H1 (cell line): ENCODE measurements at places on chromosomes 11 and 22. TPM values are rescaled to one million over a fixed set of nuclear protein-coding genes. Genes with fewer than 3 reads are reported as not detected.

TRIM29 gene
- 0.17 and 0.35 TPM in 2 replicates for polyA plus RNA-seq

DNA sequence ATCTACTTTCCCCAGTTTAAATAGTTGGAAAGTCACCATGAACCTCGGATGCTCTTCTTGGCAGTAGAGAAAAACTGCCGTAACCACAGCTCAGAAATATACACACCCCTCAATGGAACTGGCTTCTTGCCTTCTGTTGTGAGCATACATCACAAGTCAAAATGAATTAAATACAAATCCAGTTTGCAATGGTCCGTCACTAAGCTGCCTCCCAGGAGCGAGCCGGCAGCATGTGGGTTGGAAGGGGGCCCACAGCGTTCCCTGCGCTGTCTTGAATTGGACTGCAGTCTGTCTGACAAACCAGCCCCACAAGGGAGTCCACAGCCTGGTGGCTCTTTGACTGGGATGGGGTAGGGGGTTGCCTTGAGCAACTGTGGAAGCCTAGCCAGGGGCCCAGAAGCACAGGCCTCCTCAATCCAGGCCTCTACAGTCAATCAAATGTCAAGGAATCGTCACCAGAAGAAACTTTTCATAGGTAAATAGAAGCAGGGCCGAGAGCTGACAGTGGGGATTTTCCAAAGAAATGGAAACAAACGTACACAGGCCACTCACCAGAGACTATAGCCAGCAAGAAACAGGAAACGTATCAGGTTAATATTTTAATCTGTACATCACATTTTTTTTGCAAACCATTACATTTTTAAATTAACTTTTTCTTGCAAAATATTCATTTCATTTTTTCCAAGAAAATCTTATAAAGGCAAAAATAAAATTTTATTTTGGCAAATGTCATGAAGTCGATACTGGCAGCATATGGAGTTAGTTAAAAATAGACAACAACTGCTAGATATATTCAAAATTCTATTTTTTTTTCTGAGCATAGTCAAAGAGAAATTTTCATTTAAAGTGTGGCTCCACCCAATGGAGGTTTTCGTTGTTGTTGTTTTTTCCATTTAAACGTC lies 38.5 kb downstream of the C11orf58 start:
- H3K27me3 ChIP-seq = no peaks in the 10 kb centered on the region
- no peak for DNase-seq
- H3K4me3 ChIP-seq = no peak overlapping the region
- 0 out of 2 replicates have a peak, but pooled peaks cover 4% of the 10 kb centered on the region for H3K36me3 ChIP-seq
- H3K4me1 ChIP-seq = no peaks in the 10 kb centered on the region

OR56A1 gene
- polyA plus RNA-seq = 0.02 and 0.20 TPM in 2 replicates

MS4A3 gene
- polyA plus RNA-seq = not detected in 2 replicates

- DNase-seq = peak; percentile 71
- H3K27me3 ChIP-seq = no peaks in the 10 kb centered on the region
- H3K27ac ChIP-seq = no peak overlapping the region
Measured at GRCh38 chr11:49995565-49995964, 13.2 kb upstream of the OR4C12 start.

- no peaks in the 10 kb centered on the region for H3K4me1 ChIP-seq
- no peaks in the 10 kb centered on the region for H3K27me3 ChIP-seq
- no peak overlapping the region for H3K4me3 ChIP-seq
- no peak overlapping the region for H3K27ac ChIP-seq
- DNase-seq = no peak
Measured at GRCh38 chr11:112016765-112017376, 8.3 kb upstream of the DLAT start.

DNA sequence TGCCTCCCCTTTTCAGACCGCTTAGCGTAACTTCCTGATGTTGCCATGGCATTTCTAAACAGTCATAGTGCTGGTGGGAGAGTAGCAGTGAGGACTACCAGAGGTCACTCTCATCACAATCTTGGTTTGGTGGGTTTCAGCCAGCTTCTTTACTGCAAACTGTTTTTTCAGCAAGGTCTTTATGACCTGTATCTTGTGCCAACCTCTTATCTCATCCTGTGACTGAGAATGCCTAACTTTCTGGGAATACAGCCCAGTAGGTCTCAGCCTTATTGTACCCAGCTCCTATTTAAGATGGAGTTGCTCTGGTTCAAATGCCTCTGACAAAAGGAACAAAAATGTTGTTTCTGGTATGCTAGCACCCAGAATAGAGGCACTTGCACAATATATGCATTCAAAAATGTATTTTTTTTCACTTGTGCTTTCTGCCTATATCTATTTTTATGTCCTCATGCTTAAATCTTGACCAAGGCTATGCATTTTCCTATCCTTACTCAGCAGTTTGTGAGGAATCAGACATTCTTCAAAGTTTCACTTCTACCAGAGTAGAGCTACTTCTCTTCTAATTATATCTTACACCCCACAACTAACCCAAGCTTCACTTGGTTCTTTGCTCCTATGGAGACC lies 16.1 kb upstream of the OR51M1 start:
- no peak overlapping the region for H3K4me3 ChIP-seq
- H3K27me3 ChIP-seq = no peaks in the 10 kb centered on the region
- no peak overlapping the region for H3K27ac ChIP-seq
- no peaks in the 10 kb centered on the region for H3K4me1 ChIP-seq
- no peak for DNase-seq
- H3K36me3 ChIP-seq = no peaks in the 10 kb centered on the region

TNNI2 gene
- polyA plus RNA-seq = 0.39 TPM in 1 of 2 replicates, not detected in the other

COA4 gene
- 371 and 380 TPM in 2 replicates for polyA plus RNA-seq

DNA sequence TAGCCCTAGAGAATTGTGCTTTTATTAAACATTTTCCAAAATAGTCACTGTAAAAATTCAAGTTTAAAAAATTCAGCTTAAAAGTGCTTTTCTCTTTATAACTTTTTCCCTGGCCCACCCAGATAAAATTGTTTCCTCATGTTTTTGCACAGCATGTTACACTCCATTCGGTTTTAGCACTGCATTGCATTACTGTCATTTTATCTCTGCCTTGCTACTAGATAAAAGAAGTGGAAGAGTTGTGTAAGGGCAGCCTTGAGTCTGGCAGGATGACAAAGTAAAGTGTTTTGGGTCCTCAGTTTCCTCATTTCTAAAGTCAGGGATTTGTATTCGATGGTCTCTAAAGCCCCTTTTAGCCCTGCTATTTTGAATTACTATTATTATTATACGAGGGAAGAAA lies 99.8 kb downstream of the ATM start:
- no peak overlapping the region for H3K4me3 ChIP-seq
- no peak overlapping the region for H3K27ac ChIP-seq
- H3K27me3 ChIP-seq = no peaks in the 10 kb centered on the region
- H3K36me3 ChIP-seq = no peaks in the 10 kb centered on the region
- no peaks in the 10 kb centered on the region for H3K4me1 ChIP-seq

DNA sequence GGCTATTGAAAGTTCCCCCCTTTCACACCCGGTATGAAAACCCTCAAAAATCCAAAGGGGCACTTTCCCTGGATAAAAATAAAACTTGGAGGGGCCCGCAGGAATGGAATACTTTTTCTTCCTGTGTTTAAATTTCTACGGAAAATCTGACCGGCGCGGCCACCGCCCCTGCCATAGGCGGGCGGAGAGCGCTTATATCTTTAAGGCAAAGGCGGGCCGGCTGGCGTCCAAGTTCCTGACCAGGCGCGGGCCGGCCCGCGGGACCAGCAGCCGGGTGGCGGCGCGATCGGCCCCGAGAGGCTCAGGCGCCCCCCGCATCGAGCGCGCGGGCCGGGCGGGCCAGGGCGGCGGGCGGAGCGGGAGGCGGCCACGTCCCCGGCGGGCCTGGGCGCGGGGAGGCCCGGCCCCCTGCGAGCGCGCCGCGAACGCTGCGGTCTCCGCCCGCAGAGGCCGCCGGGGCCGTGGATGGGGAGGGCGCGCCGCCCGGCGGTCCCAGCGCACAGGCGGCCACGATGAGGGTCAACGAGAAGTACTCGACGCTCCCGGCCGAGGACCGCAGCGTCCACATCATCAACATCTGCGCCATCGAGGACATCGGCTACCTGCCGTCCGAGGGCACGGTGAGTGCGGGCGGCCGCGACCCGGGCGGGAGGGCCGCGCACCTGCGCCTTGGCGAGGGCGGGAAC lies at the start of gene ANO1:
ANO1 (plus strand) TSS at position 223 of the 686 bp plus-strand sequence; CDS start at position 513, 290 bp downstream.
- H3K36me3 ChIP-seq = no peaks in the 10 kb centered on the region
- H3K27me3 ChIP-seq = peaks cover 51% of the 10 kb centered on the region
- no peak within 1 kb of the TSS for H3K27ac ChIP-seq
- DNase-seq = no peak
- H3K4me3 ChIP-seq = peak within 1 kb of the TSS; percentile 29

CECR2 gene
- 18.3 and 22.2 TPM in 2 replicates for polyA plus RNA-seq

APOA1 gene
- polyA plus RNA-seq = 0.47 and 0.80 TPM in 2 replicates

- no peak overlapping the region for H3K27ac ChIP-seq
- H3K4me3 ChIP-seq = no peak overlapping the region
- no peaks in the 10 kb centered on the region for H3K27me3 ChIP-seq
- DNase-seq = no peak
Measured at GRCh38 chr11:113023228-113023627, 62.0 kb downstream of the NCAM1 start.

AP2A2 gene
- polyA plus RNA-seq = 65.0 and 70.0 TPM in 2 replicates

GRCh38 chr22:28207281-28208030 lies 288.4 kb upstream of the PITPNB start:
- peaks cover 2% of the 10 kb centered on the region; the same call in 1 of the 2 replicates for H3K4me1 ChIP-seq
- H3K4me3 ChIP-seq = no peak overlapping the region
- H3K36me3 ChIP-seq = no peaks in the 10 kb centered on the region
- peaks cover 2% of the 10 kb centered on the region; the same call in 1 of the 2 replicates for H3K27me3 ChIP-seq
- H3K27ac ChIP-seq = no peak overlapping the region
- DNase-seq = no peak

DNA sequence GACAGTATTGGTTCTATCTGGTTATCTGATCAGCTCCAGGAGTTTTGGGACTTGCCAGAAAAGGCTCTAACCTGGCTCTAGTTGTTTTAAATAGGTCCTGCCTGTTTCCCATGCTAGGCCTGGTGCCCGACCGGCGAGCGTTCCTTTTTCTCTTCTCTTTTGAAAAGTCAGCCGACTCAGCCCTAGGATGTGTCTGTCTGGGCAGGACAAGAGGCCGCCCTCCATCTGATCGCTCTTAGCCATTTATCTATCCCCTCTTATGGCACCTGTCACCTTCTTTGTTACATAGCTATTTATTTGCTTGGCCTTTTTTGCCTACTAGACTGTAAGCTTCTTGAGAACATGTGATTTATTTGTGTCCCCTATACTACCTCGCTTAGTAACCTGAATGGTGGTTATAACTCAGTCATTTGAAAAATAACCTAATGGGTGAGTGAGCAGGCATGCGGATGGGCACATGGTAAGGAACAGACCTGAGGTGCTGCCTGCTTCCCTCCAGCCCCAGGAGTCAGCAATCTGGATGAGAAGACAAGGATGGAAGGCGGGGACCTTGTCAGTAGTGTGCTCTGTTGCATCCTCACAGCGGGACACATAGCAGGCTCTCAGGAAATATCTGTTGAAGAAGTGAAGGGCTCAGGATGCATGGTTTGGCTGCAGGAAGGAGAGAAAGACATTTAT lies 108.4 kb downstream of the ZBTB16 start:
- H3K36me3 ChIP-seq = no peaks in the 10 kb centered on the region
- no peak for DNase-seq
- no peaks in the 10 kb centered on the region for H3K4me1 ChIP-seq
- H3K27ac ChIP-seq = no peak overlapping the region
- H3K27me3 ChIP-seq = no peaks in the 10 kb centered on the region

DNA sequence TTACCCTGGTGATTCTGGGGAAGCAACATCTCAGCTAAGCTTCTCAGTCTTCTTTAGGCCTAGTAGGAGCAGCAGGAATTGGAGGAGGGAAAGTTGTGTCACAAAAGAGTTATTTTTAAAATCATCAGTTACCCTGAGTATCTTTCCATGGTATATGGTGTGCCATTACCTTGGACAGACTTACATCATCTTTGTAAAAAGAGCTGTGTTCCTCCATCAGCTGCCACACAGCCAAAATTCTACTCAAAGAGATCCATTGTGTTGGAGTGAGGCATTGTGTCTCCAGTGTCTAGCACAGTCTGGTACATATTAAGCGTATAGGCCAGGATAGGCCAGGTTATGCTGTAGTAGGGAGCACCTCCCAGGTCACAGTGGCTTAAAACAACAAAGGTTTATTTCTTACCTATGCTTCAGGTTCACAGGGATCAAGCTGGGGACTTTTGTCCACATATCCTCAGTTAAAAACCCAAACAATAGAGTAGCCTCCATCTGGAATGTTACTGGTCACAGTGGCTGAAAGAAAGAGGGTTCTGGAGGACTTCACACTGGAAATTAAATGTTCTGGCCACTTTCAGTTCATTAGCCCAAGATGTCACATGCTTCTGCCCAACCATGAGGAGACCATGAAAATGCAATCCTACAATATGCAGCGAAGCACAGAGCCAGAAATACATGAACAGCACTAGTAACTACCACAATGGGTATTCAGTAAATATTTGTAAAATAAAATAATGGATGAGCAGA lies 9.9 kb upstream of the TMPRSS5 start:
- no peak for DNase-seq
- no peak overlapping the region for H3K4me3 ChIP-seq
- no peak overlapping the region for H3K27ac ChIP-seq
